ENCODE measurements at places on chromosomes 2 and 18. TPM values are rescaled to one million over a fixed set of nuclear protein-coding genes. Genes with fewer than 3 reads are reported as not detected.

Gene NPAS2
- total RNA-seq = 12.9 TPM

Gene DPP4
- total RNA-seq = 214 TPM

Gene SDC1
- 20.3 TPM for total RNA-seq

Gene UGT1A9
- not detected for total RNA-seq

Gene ANKRD30BL
- not detected for total RNA-seq

Gene C1GALT1C1L
- 0.78 TPM for total RNA-seq

Gene ST8SIA3
- total RNA-seq = not detected

Gene MC5R
- total RNA-seq = not detected

Gene ANKRD12
- total RNA-seq = 20.6 TPM

Gene ACMSD
- total RNA-seq = not detected

Gene EVX2
- not detected for total RNA-seq

Gene SOX11
- total RNA-seq = not detected

Gene HRH4
- total RNA-seq = under 0.01 TPM

Gene UPP2
- not detected for total RNA-seq

Gene NCKAP1
- 143 TPM for total RNA-seq

Gene LINC00305
- not detected for total RNA-seq

Gene PID1
- total RNA-seq = 18.2 TPM

Gene PDK1
- total RNA-seq = 16.4 TPM

Gene ZNF532
- total RNA-seq = 19.5 TPM

Gene CCBE1
- total RNA-seq = 32.3 TPM
